ENCODE measurements at places on chromosomes 1 and 21.

- no peak for DNase-seq
These were observed 32.9 kb downstream of the RASAL2 start for GRCh38 chr1:178126741-178127185.

GRCh38 chr21:44601596-44602462 is 1.4 kb downstream of the KRTAP10-7 start:
- DNase-seq: no peak

DNA sequence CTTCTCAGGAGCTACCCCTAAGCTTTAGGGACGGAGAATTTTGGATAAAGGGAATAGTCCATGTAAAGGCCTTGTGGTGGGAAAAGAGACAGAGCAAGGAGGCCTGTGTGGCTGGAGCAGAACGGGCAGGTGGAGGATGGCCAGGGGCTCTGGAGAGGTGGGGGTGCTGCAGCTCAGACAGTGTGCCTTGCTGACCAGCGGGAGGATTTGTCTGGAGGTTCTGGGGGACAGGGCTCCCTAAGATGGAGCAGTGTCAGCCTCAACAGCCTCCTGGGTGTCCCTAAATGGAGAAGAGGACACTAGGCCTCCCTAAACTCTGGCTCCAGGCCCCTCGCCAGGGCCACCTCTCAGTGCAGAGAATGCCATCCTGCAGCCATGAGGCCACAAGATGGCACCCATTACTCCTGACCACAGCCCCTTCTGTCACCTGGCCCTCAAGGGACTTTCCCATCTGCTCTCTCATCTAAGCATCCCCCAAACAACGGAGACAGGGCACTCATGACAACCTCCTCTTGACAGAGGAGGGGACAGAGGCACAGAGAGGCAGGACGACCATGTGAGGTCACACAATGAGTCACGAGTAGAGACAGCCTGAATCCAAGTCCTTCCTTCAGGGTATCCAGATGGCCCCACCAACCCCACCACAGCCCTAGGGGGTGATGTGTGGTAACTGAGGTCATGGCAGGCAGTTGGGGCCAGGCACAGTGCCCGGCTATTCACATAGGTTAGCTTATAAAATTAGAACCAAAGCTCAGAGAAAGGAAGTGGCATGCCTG is 94.7 kb downstream of the DMRTB1 start:
- peak; percentile 22 for DNase-seq

DNA sequence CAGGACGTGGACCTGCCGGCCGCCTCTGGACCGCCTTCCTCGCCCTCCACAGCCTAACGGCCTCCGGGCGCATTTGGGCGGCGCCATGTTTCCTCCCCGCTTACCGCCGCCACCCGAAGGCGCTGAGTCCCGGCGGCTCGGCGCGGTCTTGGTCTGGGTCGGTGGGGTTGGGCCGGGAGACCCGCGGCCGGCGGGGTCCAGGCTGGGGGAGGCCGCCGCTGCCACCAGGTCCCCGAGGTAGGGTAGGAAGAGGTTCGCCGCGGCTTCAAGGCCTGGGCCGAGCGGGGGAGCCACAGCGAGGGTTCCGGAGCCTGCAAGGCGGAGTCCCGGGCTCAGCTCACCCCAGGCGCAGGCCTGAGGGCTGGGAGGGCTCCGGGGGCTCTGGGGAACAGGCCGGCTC is 5.5 kb downstream of the OR2C3 start:
- DNase-seq: no peak

DNA sequence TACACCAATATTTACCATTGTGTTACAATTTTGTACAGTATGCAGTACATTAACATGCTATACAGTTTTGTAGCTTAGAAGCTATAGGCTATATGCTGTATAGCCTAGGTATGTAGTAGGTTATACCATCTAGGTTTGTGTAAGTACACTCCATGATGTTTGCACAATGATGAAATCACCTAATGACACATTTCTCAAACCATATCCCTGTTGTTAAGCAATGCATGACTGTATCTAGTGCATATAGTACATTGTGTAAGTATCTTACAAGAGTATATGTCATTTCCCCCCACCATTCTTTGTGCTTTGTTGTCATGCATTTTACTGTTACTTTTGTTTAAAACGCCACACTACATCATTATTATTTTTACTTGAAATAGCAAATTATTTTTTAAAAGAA is 65.7 kb upstream of the RNF11 start:
- no peak for DNase-seq

- DNase-seq: peak; percentile 6
These were observed 319.1 kb downstream of the GPATCH2 start for GRCh38 chr1:217311766-217312165.

- no peak for DNase-seq
These were observed 6.3 kb upstream of the ETV3 start for GRCh38 chr1:157144509-157144908.

DNA sequence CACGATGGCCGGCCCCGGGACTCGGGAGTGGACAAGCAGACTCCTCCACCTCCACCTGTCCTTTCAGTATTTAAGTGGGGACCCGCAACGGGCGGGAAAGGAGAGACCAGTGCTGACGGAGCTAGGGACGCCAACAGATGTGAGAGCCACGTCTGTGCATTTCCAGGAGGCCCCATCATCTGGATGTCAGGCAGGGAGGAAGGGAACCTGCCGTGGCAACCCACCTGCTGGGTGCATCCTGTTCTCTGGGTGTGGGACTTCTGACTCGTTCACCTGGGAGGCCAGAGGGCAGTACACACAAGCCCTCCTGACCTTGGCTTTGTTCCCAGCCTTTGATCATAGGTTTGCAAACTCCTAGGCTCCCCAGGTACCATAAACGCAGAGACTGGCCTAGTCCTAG is 5.6 kb upstream of the PCBP3 start:
- DNase-seq: no peak

DNA sequence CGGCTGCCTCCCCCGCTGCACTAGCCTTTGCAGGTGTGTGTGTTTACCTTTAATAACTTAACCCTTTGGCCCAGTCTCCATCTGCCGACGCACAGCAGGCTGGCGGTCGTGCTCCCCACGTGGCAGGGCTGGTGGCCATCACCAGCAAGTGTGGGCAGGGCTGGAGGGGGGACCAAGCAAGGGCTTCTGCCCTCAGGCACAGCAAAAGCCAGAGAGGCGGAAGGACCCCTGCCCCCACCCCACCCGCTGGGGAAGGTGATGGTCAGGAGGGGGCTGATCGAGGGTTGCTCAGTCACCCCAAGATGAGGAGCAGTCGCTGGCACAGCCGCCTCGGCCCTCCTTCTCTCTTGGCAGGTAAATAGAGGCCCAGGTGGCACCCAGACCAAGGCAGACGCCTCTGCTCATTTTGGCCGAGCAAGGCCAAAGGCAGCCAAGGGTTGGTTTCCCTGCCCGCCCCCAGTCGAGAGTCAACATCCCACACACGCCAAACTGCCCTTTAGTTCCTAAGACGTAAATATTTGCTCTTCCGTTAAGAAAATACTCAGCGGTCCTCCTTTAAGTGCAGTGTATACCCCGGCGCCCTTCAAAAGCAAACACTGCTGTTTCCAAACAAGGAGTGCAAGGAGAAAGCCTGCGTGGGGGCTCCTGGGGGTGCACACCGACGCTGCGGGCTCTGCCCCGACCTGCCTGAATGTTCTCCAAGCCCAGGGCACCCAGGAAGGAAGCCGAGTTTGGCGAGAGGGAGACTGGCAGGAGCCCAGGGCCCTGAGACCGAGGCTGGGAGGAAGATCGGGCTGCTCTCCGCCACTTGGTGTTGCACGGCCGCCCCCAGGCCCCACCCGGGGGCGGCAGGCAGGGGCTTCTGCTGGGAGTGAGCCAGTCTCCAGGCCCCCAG is 82.7 kb downstream of the SIK1 start:
- DNase-seq: no peak

DNA sequence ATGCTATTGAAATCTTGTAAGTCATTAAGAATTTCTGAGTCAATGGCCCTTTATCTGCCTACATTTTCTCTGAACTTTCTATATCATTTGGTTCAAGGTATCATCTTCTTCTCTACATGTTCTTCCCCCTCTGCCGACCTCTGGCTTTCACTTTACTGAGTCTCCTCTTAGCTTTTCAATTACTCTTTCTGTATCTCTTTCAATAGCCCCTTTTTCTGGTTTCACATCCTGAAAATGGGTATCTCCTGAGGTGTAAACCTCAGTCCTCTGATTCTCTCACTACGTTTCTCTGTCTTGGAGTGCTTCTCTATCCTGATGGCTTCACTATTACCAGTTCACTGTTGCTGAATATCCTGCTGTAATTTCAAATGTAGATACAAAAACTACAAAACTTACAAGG is 98.9 kb downstream of the LYST start:
- DNase-seq: peak; percentile 34

GRCh38 chr21:38254970-38255369 is 1.8 kb upstream of the KCNJ15 start:
- DNase-seq: no peak

DNA sequence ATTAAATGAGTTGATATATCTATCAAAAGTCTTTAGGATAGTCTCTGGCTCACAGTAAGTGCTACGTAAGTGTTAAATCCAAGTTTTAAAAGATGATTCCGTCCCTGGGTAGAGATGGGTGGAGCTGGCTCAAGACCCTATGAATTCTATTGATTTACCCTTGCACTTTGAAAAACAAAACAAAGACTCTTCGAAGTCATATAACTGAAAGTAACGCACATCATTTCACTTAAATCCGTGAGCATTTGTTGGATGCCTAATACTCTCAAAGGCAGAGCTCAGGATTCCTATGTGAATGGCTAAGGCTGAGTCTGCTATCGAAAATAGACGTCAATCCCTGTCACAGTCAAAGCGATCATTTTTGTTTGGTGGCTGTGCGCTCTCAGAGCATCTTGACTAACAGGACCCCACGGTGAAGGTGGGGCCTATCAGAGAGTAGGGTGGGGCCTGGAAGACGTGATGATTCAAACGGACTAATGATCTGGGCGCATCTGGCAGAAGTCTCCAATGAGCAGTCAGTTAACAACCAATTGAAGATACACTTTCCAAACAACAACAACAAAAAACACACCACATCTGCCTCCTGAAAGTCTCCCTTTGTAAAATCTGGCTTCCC is 1.2 kb upstream of the NUCKS1 start:
- DNase-seq: no peak

DNA sequence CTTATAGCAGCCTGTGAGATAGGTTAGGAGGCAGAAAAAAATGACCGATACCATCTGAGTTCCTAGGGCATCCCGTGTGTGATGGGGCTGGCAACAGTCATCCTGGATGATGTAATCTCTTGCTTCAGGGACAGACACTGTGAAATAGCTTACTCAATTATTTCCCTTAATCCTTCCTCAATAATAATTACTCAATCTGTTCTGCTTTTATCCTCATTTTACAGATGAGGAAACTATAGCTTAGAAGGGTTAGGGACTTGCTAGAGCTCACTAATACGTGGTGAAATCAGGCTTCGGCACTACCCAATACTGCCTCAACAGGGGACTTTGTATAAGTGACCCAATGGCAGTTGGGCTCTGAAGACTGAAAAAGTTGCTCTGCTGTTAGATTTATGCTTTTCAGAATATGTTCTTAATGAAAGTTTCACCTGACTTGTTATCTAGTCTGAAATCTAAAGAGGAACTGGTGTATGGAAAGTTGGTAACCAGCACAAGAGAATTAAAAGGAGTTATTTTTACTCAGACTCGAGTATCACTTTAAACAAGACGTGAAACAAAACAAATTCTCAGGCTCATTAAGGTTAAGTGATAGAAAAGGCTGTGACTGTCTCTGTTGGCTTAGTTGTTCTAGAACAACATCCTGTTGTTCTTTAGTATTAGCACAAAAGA is 14.4 kb downstream of the CD55 start:
- no peak for DNase-seq

GRCh38 chr1:170789063-170789462 is 125.1 kb downstream of the PRRX1 start:
- peak; percentile 14 for DNase-seq

DNA sequence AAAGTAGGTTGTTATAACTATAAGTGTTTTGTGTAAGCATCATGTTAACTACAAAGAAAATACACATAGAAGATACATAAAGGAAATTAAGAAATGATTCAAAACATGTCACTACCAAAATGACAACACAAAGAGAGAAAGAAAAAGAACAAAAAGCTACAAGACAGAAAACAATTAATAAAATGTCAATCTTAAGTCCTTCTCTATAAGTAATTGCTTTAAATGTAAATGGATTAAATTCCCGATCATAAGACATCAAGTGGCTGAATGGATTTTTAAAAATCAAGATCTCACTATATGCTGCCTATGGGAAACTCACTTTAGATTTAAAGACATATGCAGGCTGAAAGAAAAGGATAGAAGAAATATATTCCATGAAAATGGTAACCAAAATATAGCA is 232.3 kb upstream of the NFIA start:
- DNase-seq: no peak

GRCh38 chr21:29293495-29293894 is 5.2 kb upstream of the BACH1 start:
- peak; percentile 88 for DNase-seq

DNA sequence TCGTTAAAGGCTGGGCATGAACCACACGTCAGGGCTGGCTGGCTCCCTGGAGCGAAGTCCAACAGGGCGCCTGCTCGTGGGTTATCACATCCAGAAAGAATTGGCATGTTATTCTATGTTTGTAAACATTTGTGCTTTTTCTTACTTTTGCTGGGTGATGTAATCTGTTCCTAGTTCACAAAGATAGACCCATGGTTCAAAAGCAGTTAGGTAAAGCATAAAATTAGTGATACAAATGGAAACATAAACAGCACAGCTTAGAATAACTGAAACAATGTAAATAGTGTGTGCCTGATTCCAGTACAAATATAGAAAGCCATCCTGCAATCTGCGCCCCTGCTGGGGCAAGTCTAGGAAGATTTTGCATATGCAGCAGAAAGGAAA is 184.0 kb upstream of the C1orf174 start:
- no peak for DNase-seq

DNA sequence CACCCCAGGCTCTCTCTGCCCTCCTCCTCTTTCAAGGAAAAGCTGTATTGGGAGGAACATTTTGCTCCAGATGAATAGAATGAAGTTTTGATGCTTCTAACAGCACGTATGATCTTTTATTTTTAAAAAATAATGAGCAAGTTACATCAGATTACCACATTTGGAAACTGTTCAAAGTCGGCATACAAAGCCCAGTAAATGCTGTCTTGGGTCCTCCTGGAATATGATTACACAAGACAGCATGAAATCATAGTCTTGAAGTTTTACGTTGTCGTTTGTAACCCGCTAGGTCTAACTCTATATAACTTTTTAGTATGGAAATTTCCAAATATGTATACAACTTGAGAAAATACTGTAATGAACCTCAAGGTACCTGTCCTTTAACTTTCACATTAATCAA is 385.6 kb downstream of the HLX start:
- DNase-seq: no peak

GRCh38 chr1:34918977-34919561 is 10.4 kb downstream of the DLGAP3 start:
- DNase-seq: peak; percentile 56

DNA sequence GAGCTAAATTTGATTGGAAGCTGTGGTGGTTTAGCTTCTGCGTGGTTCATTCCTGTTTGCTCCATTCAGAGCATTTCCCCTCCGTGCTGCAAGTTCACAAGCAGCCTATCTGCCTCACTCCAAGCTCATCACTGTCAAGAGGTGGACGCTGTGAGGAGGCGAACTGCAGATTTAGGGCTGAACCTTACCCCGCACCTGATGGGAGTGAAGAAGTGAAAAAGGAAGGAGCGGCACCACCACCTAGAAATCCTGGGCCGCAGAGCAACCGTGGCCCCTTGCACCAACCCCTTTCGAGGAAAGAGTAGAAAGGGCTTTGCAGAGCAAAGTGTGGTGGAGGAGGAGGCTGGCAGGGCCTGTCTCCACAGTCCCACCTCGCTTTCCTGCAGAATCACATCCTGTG is 117.4 kb downstream of the IER5 start:
- DNase-seq: no peak

Measured in NAMALWA (cell line).